ENCODE measurements at places on chromosomes 1 and 21.

GRCh38 chr1:53142226-53142853, at the start of gene SLC1A7:
TSS of gene SLC1A7 (minus strand) at chr1:53142638. CDS start at chr1:53142449, 189 bp downstream.
- no peak for DNase-seq

- no peak for DNase-seq
Observed at GRCh38 chr1:223462047-223462630, 68.9 kb downstream of the CCDC185 start.

DNA sequence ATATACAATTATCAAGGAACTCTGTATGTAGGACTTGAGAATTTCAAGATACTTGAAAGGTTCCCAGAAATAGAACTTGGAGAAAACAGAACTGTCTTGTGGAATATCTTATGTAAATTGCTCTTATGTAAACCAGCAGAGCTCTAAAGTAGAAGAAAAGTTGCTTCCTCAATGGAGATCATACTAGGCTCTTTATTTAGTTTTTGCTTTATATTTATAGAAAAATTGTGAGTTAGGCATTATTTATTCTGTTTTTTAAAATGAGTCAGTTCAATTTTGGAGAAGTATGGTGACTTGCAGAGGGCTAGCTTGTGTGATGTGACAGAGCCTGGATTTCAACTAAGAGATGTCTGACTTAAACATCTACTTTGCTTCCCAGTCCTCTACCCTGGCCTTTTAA, 40.4 kb downstream of the ATP6V1G3 start:
- no peak for DNase-seq

DNA sequence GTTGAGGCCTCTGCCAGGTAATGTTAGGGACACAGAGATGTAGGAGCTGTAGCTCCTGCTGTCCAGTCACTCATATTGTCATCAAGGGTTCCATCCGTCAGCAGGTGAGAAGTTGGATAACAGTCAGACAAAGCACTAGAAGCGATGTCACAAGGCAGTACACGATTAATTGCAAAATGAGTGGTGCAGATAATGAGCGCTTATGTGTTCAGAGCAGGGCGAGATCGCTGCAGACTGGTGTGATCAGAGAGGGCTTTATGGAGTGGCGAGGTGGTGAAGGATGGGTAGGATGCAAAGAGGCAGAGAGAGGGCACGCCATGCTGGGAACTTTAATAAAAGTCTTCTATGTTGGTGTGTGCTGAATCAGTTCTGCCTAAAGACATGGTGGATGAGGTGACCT, 8.8 kb downstream of the TMCC2 start:
- no peak for DNase-seq

- DNase-seq = no peak
Observed at GRCh38 chr1:67542747-67543146, 112.5 kb upstream of the SERBP1 start.

DNA sequence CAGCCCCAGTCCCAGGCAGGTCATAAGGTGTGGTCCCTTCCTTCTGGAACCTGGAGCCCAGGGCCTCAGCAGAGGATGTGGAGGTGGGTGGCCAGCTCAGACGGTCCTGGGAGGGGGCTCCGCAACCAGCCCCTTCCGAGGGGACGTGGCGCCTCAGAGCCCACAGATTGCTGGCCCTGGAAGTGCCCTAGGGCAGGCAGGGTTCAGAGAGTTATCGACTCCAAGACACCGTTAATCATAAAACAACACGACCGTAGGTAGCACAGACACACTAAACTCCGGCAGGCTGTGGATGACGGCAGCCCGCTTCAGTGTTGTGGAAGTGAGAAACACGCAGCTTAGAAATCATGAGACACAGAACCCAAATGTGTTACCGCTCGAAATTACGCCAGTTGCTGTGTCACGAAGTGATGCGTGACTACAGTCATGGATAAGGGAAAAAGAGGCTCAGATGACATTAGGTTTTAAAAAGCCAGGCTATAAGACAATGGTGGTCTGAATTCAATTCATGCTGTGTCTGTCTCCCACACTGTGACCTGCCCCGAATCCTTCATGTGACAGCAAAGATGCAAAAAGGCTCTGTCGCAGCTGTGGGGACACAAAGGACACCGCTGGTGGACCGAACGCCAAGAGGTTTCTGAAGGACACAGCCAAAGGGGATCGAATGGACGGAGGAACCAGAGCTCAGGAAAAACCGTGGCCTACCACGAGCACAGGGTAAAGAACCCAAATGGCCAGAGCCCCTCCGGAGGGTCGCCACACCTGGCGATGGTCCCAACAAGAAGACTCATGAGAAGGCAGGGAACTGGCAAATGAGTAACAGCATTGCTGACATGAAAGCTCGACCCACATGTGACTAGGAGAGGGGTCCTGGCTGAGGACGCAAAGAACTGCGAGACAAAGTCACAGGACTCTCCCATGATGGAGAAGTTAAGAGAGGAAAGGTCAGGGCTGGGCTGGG, 1.7 kb upstream of the SUMO3 start:
- no peak for DNase-seq

- no peak for DNase-seq
Observed at GRCh38 chr1:56390232-56390867, 189.0 kb downstream of the PLPP3 start.

DNA sequence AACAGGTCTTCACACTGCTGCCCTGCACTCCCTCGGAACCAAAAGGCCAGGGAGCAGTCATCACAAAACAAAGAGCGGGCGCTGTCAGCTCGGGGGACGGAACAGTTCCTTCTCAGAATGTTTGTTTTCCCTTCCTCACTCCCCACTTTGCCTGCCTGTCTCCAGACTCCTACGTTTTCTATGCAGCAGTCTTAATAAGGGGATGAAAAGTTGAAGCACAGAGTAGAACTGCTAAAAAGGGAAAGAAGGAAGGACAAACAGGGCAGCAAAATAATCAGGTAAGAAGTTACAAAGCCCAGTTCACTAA, 738 bp upstream of the GPR161 start:
- DNase-seq = no peak

- DNase-seq = no peak
Observed at GRCh38 chr1:205199931-205200299, 11.6 kb downstream of the DSTYK start.

GRCh38 chr21:28391938-28392849, 600.5 kb downstream of the LTN1 start:
- no peak for DNase-seq

GRCh38 chr1:9465640-9466039, 73.6 kb upstream of the SLC25A33 start:
- DNase-seq = no peak

DNA sequence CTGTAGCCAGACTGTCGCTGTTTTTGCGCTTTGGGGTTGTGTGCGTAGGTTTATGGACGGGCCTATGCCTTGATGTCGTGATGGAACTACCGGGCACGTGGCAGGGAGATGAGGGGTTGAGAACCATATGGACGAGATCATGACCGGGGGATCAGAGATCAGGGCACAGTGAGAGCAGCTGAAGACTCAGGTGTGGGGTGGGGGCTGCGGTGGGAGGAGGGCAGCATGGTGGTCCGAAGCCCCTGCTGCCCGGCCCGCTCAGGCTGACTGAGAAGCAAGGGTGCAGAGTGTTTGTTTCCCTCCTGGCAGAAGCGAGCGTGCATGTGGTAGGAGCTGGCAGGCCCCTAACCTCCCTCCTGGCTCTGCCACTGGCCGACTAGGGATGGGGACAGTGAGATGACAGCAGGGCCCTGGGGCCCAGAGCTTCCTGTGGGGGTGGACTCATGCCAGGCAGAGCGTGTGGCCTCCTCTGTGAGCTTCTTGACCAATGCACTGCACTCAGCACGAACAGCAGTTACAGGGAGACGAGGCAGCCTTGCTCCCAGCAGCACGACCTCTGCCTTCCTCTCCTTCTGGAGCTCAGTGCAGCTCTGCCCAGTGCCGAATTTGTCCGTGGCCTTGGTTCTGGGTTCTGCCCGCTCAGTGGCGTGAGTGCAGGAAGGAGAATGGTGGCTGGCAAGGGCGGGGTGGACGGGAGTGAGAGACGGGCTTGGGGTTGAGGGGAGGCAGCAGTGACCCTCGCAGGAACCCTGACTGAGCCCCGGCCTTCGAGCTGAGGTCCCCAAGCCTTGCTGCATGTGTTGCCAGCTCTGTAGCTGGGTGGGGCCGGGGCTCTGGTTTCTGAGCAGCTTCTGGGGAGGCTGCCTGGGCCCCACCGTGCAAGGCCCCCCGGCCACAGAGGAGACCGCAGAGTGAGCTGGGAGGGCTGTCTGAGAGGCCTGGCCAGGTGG, 22.2 kb upstream of the LRRC3 start:
- no peak for DNase-seq

- no peak for DNase-seq
Observed at GRCh38 chr21:27804515-27804914, 837.6 kb upstream of the ADAMTS5 start.

DNA sequence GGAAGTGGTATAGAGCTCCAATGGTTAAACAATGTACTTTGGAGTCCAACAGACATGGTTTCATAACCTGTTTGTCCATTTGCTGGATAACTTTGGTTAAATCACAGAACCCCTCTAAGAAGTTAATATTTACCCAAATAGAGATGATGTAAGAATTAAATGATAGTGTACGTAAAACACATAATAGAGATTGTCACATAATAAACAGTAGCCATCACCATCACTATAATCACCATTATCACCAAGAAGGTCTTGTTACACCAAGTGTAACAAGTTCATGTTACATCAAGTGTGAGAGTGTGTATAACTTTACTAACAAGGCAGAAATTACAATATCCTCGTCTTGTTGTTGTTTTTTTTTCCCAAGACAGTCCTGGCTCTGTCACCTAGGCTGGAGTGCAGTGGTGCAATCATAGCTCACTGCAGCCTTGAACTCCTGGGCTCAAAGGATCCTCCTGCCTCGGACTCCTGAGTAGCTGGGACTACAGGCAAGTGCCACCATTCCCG, 23.3 kb downstream of the NUCKS1 start:
- no peak for DNase-seq

DNA sequence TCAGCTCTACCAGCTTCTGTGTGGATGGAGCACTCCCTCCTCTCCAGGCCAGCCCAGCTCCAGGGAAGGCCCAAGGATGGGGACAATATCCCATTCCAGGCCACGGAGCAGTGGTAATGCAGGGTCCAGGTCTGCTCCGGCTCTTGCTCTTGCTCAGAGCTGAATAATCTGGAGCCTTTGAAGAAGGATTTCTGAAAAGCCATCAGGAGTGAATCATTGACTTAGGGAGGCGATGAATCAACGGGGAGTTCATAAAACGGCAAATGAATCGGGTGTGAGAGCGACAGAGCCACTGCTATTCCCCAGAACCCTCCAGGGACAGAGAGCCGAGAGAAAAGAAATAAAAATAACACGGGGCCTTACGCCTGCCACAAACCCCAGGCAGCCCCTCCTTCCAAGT, 7.7 kb downstream of the POU3F1 start:
- no peak for DNase-seq

GRCh38 chr1:97925151-97925550, 4.3 kb upstream of the DPYD start:
- no peak for DNase-seq

DNA sequence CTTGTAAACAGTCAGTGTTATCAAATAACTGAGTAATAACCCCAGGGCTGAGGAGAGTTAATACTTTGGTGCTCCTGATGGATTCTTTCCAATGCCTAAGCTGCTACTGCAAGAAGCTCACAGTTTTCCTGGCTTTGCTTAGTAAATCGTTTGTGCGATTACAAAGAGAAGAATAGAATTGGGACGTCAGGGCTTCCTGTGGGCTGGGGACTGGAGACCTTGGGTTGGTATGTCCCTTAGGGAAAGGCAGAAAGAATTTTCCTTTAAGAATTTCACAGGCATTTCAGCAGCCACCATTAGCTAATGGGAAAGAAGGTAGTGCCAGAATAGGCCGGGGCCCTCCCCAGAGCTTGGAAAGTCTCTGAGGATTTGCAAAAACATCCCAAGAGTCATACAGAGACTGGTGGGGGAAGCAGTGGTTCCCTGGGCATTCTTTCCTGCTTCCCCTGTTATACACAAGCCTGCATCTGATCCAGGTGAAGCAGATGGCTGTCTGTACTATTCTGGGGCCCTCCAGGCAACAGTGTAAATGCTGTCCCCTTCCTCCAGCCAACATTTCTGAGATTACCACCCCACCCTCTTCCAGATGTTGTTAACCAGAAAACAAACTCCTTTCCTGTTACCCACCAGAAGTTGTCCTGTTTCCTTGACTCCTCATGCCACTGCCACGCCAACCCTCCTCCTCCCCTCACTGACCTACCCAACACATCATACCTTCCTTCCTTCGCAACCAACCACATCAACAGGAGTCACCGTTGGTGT, 40.2 kb downstream of the PLXNA2 start:
- DNase-seq = no peak

- no peak for DNase-seq
Observed at GRCh38 chr1:5738911-5739462, 253.2 kb downstream of the NPHP4 start.

- DNase-seq = no peak
Observed at GRCh38 chr1:88609051-88609450, 75.0 kb upstream of the PKN2 start.

- no peak for DNase-seq
Observed at GRCh38 chr21:16570171-16570570, 840.4 kb downstream of the USP25 start.

GRCh38 chr1:239558559-239558958, 172.2 kb downstream of the CHRM3 start:
- no peak for DNase-seq

DNA sequence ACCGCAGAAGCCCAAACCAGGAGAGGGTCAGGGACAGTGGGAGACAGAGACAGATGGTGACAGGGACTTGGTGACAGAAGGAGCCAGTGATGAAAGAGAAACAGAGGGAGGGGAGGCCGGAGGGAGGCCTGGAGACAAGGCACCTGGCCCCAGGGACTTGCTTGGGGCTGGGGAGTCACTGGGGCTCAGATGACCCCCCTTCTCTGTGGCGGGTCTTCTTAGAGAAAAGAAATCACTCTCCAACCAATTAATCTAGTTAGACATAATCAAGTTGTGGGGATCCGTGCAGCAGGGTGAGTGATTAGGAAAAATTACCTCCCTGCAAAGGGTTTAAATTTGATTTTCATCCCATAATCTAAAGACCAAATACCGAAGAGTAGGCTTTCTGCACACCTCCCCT, 519.8 kb downstream of the PTPRU start:
- DNase-seq = no peak

GRCh38 chr1:100835866-100836842, 58.5 kb downstream of the EXTL2 start:
- no peak for DNase-seq

- peak; percentile 67 for DNase-seq
Observed at GRCh38 chr1:1906185-1907097, 8.6 kb upstream of the CALML6 start.

- no peak for DNase-seq
Observed at GRCh38 chr1:176838276-176838995, 326.1 kb downstream of the ASTN1 start.

All from CD4-positive, alpha-beta T cell treated with Interleukin-6 at 100 ng/mL for 8 hours (primary cell).